ENCODE measurements at places on chromosomes 5 and 9.

GRCh38 chr5:143896516-143896915 lies 84.6 kb downstream of the HMHB1 start:
- no peak for DNase-seq

GRCh38 chr5:69048230-69048629 lies 45.6 kb upstream of the SLC30A5 start:
- DNase-seq: no peak

- no peak for DNase-seq
These were observed 5.2 kb downstream of the C5orf22 start for GRCh38 chr5:31537349-31537748.

- no peak for DNase-seq
These were observed 201.4 kb downstream of the ZNF462 start for GRCh38 chr9:107064378-107064777.

DNA sequence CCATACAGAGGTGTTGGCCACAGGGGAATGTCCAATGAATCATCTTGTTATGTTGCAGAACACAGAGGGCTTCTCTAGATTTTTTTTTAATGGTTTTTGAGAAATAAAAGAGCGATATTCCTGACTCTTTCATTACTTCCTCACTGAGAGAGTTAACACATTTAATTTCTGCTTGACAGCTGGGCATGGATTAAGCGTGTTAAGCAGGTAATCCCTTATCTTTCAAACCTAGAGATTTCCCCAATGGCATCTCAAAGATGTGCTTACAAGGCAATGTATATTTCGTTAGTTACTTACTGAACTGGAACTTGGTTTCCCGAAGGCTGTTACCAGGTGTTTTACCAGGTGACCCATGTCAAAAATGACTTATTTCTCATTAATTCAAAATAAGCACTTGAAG lies 21.8 kb upstream of the ADCY2 start:
- no peak for DNase-seq

All from T-helper 2 cell (primary cell).